ENCODE measurements at places on chromosomes 12 and 14.

GRCh38 chr12:34600592-34601462 is 578.5 kb downstream of the ALG10 start:
- no peak for DNase-seq

GRCh38 chr12:107853479-107853878 is 79.0 kb downstream of the ASCL4 start:
- no peak for DNase-seq

DNA sequence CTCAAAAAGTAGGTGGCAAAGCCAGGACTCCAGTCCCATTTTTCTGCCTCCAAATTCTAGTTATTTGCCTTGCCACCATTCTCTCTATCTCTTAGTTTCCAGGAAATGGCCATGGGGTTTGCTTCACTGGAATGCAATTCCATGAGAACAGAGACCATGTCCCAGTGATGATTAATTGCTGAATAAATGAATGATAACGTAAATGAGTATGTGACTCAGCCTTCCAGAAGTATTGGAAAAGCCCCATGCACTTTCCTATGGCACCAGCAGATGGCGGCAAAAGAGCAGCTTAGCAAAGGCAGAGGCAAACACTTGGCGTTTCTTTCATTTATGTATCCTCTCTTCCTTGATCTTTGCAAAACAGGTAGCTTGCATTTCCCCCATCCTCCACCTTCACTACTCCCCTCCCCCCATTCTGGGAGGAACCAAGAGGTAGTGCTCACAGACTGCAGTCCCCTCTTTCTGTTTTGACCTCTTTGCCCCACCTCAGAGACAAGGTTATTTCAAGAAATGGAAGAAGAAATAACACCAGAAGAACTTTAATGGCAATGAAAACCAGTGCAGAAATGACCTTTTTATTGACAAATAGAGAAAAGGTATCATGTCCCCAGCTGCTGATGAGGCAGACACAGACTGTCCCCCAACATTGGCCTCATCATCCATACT is 21.3 kb downstream of the TBX3 start:
- DNase-seq, result peak; percentile 50

DNA sequence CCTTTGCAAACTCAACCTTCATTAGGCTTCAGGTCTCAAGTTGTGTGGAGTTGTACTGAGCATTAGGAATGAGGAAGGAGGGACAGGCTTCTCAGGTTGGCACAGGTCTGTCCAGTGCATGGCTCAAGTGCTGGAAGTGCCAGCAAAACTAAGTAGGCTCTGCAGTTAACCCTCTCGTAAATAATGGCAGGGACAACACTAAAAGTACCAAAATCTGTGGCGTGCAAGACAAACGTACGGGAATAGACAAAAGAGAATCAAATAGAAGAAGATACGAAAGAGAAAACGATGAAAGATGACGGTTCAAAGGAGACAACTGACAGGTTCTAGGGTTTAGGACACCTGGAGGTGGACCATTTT is 612 bp downstream of the TRAPPC6B start:
- DNase-seq, result no peak

- DNase-seq, result no peak
Measured at GRCh38 chr14:44027397-44027796, 479.7 kb downstream of the FSCB start.

- no peak for DNase-seq
Measured at GRCh38 chr12:3700861-3701260, 52.0 kb downstream of the CRACR2A start.

- no peak for DNase-seq
Measured at GRCh38 chr12:29343022-29343799, 37.8 kb downstream of the ERGIC2 start.

- DNase-seq, result no peak
Measured at GRCh38 chr12:113973109-113973904, 7.2 kb upstream of the RBM19 start.

GRCh38 chr12:91633734-91634357 is 451.2 kb upstream of the DCN start:
- DNase-seq, result no peak

DNA sequence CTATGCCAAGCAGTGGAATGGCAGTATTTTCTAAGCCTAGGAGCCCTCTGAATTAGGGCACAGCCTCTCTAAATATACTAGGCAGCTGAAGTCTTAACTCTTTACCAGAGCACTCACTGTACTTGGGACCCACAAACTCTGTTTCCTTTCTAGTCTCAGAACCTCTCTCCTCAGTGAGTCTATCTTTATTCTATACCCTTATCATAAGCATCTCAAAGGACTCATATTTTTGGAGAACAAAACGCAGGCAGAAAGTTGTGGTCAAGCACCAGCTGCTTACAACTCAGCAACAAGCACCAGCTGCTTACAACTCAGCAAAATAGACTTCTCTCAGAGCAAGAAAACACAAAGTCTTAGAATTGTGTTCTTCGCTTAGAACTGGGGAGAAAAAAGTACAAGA is 993 bp downstream of the CCDC196 start:
- no peak for DNase-seq

DNA sequence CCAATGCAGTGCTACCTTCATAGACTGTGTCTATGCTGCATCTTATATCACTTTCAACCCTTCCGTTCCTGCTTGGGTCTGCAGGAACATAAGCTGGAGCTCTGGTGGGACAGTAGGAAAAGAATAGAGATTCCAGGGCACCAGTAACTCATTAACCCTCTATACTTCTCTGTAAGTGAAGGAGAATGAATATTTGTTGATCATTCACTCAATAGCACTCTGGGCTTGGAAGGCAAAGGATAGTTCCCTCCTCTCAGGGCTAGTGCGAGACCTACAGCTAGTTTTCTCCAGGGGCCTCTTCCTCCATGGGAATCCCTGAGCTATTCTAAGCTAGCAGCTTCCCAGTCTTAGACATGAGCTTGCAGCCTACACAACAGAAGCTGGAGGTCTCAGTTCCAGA is 84.7 kb downstream of the BMP4 start:
- no peak for DNase-seq

GRCh38 chr14:86790408-86791364 is 1202.3 kb downstream of the GALC start:
- no peak for DNase-seq

DNA sequence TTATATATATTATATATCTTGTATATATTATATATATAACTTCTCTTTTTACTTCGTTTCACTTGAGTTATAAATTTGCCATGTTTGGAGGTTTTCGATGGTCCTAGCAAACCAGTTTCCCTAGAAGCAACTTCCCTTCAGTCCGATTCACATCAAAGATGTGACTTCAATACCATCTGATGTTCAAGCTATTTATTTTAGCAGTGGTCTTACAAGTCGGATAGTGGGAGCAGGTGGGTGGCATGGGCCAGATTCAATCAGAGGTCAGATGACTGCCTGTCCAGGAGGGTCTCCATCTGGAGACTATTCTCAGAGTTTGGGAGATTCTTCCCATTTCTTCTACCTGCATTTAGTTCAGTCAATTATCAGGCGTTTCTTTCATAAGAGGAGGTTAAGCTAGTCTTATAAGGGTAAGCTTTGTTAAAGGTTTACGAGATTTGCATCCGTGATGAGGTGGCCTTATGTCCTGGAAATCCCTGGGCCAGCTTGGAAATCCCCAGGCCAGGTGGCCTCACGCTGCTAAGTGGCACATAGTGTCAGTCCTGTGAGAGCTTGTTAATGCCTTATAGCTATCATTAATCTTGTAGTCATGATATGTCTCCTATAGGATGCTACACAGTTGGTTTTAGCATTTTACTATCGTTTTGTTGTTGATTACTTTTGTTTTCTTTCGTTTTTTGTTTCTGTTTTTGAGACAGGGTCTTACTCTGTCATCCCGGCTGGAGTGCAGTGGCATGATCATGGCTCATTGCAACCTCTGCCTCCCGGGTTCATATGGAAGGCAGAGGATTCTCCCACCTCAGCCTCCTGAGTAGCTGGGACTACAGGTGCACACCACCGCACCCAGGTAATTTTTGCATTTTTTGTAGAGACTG is 145.8 kb downstream of the BICD1 start:
- DNase-seq, result no peak

DNA sequence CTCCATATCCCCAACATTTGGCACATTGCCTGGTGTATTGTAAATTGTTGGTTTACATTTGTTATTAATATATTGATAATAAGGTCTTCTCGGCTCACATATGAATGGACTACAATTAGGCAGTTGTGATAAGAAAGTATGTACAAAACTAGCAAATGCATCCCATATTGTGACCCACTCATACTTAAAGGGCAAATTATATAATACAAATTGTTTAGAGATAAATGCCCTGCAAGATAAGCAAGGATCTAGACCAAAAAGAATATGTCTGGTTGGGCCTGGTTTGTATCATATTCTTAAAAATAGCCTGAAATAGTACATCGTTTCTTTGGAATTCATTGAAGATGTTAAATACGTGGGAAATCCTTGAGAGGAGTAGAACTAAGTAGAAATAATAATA is 151.3 kb downstream of the CNTN1 start:
- DNase-seq, result no peak

GRCh38 chr12:42570076-42570475 is 19.5 kb downstream of the PRICKLE1 start:
- DNase-seq, result no peak
